ENCODE measurements at places on chromosomes 2 and 18. TPM values are rescaled to one million over a fixed set of nuclear protein-coding genes. Genes with fewer than 3 reads are reported as not detected.
A peak's percentile ranks its signal among the peaks of the same experiment; 100 is the strongest.

DNA sequence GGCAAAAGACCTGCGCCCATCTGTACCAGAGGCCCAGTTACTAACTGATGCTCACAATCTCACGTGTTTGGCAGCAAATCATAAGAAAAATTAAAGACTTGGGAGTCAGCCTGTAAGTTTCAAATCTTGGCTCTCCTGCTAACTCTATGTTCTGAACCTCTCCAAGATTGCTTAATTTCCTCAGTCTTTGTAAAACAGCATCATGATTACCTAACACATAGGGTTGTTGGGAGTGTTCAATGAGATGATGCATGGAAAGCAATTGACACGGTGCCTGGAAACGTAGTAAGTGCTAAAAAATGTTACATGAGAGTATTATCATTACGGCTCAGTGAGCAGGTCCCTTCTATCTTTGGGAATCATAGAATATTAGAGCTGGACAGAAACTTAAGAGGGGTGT is 497.6 kb upstream of the TCF4 start:
- no peak for DNase-seq

DNA sequence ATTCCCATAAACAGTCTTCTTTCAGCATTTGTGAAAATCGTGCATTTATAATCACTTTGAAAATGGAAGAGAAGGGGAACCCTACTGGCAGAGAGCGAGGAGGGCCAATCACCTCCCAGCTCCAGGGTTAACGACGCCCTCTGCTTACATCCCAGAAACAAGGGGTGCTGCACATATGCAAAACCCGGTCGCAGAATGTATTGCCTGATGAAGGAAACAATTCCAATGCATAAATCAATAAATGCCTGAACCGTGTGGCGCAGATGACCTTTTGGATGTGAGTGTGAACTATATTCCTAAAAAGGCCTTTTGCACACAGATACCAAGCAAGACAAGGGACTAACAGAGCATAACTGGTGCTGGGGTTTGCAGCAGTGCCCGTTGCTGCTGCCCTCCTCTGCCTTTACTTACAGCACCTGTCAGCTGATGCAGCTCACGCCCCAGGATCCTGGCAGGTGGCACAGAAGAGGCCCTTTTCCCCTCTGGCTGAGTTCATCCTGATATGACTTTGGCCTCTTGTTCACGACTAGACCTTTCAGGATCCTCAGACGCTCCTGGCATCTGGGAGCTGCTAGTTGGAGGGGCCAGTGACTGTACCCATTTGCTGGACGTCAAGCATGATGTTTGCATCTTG is 67.8 kb downstream of the MYT1L start:
- DNase-seq = no peak

DNA sequence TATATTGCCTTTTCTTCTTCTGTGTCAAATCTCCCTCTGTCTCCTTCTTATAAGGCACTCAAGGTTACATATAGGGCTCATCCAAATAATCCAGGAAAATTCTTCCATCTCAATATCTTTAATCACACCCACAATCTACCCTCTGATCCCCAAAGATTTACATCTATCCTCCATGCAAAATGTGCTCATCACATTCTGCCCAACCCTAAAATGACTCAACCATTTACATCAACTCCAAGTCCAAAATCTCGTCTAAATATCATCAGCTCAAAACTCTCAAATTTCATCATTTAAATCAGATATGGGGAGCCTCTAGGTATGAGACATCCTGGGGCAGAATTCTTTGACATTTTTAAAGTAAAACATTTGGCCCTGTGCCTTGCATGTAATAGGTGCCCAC is 1349.8 kb downstream of the SUCLG1 start:
- DNase-seq = no peak

GRCh38 chr2:235621736-235622135 is 127.9 kb downstream of the AGAP1 start:
- no peak for DNase-seq

DNA sequence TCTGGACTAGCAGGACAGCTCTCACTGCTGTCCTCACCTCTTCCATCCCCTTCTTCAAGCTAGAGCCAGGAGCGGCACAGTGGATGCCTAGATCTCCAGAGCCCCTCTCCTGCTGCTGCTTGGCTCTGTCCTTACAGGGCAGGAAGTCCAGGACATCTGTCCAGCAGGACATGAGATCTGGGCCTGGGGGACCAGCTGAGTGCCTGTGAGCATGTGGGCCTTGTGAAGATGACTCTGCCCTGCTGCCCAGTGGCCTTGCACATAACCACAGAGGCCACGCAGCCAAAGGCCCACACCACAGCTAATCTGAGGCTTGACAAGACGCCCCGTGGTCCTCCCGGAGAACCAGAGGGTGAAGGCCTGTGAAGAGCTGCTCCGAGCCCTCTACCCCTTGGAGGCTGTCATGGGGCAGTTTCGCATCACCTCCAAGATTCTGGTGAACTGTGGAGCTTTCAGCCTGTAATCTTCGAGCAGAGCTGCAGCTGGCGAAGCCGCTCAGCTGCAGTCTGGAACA is 516.7 kb upstream of the HS6ST1 start:
- peak; percentile 20 for DNase-seq

DNA sequence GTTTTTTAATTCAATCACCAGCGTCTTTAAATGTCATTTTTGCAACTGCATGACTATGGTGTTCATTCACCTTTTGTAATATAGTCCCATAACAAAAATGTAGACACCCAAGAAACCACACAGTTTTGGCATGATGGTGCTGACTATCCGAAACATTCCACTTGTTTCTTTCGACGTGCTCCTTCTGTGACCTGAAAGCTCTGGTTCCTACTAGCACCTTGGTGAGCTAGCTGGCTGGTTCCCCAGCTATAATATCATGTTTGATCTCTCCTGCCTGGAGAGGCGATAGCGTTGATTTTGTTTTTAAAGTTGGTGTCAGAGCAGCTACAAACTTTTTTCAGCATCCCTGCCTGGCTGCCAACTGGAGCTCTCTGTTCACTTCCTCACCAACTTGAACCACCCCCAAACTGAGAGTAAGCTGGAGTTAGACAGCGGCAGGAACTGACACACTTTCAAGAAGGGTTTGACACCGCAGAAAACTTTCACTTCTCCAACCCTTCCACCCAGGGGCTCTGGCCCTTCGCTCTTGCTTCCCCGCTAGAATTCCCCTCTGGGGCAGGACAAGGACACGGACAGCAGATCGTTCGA is 1.1 kb downstream of the ATAD2B start:
- DNase-seq = peak; percentile 49

- DNase-seq = no peak
Observed at GRCh38 chr2:119004602-119005001, 62.6 kb downstream of the MARCO start.

DNA sequence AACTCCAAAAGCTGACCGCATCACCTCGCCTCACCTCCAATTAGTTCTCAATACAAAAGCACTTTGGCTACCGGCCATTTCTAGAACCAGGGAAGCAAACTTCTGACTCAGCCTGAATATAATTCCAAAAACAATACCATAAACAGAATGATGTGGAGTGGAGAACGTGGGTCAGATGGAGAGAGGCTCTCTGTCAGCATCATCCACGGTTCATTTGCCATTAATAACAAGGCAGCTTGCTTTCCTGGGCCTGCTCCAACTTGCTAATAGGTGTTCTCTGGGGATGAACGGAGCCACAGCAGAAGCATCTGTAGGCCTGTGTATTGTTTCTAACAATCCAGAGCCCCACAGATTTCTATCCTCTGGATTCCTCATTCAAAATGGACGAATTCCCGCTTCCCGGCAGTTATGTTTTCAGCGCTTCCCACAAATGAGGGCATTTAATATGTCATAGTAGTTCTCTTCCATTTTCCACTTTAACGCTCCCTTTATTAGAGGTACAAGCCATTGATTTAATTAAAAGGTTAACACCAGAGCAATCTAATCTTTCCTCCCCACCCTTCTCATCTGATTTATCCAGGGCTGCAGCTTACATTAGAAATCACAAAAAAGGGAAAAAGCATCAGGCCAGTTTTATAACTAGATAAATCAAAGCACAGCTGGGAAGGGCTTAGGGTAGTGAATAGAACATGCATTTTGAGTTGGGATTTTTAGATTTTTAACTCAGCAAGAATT is 23.2 kb upstream of the CNTNAP5 start:
- DNase-seq = no peak

DNA sequence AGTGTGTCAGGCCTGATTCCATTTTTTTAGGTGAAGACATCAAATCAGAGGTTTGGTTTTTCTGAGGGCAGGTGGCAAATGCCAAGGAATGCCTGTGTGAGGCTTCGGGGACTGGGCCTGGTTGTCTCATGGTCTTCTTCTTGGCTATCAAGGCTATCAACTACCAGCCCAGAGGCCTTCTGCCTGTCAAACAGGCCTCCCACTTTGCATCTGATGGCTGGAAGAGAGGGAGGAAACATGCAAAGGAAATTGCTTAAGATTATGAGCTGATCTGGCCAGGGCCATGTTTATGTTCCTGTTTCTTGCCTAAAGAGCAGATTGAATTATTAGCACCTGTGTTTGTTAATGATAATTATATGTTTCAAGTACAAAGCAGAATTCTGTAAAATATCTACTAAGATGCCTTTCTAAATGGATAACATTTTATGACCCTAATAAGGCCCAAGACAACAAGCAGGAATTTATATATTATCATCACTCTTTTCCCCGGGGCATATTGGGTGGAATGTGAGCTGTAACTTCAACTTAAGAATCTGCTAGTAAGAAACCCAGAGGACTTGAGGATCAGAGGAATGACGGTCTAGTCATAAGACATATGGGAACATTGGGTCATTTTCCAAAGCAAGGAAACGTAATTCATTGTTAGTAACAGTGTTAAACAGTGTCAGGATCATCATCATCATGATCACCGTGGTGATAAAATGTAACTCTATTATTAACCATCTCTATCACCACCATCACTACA is 123.2 kb downstream of the LYPD6B start:
- DNase-seq = no peak

- DNase-seq = no peak
Observed at GRCh38 chr18:69590150-69590549, 189.5 kb downstream of the DOK6 start.

DNA sequence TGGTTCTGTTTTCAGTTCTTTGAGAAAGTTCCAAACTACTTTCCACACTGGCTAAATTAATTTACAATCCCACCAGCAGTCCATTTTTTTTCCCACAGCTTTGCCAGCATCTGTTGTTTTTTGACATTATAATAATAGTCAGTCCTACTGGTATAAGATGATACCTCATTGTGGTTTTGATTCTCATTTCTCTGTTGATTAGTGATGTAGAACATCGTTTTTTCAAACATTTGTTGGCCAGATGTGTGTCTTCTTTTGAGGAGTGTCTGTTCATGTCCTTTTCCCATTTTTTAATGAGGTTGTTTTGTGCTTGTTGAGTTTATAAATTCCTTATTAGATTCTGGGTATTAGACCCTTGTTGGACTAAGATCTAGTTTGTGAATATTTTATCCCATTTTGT is 376.8 kb upstream of the NT5C1B start:
- no peak for DNase-seq

DNA sequence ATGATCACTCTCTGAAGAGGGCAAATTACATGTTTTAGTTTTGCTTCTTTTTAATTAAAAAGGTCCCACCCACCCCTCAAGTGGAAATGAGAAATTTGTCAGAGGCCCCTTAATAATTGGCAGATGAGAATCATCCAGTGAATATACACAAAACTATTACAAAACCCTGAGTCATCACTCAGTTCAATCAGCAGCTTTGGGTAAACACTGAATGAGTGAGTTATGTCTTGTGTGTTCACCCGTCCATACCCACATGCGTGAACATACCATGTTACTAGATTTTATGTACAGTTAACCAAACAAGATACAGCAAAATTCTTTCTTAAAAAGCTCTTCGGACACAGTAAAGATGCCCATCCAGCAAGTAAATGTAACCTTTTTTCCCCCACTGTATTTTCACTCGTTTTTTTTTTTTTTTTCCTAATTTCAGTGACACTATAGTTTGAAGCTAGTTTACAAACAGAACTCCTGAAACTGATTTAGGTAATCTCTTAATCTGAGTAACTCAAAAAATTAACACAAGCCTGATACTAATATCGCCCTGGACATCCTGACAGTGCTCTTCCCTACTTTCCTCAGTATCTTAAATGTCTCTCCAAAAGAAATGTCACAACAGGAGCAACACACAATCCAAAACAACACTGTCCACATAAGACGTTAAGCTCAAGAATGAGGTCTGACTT is 1.4 kb downstream of the PSME4 start:
- no peak for DNase-seq

DNA sequence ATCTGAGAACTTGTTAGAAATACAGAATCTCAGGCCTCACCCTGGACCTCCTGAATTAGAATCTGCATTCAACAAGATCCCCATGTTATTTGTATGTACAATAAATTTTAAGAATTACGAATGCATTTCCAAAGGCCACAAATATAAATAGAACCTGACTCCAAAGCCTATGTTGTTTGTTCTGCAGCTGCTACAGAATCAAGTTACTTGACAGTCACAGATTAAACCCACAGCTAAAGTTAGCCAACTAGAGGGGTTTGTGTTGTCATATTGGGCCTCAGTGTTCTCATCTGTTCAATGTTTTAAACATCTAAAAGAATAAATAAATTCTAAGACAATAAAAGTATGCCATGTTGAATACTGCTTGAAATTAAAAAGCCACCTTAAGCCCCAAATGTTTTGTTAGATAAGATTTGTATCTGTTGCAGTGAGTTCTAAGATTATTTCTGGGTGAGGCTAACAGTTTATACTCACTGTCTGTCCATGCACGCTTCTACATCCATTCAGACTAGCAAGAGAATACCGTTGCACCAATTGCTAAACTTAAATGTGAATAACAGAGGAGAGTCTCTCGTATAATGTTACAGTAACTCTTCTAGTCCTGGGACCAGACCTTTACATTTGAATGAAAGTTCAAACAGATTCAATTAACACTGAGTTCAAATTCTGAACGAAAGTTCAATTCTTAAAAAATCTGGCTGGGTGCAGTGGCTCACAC is 200.4 kb downstream of the MEMO1 start:
- DNase-seq = no peak

DNA sequence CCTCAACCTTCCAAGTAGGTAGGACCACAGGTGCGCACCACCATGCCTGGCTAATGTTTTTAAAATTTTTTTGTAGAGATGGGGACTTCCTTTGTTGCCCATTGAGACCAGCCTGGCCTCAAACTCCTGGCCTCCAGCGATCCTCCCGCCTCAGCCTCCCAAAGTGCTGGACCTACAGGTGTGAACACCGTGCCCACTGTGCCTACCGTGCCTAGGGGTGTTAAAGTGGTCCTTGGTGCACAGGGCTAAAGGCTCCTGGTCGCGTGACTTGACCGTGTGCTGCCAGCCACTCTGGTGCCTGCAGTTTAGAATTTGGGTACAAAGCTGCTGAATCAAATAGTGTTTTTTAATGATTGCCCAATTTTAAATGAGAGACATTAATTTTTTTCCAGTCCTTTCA is 51.0 kb upstream of the KCNG2 start:
- DNase-seq = no peak

The ZNF396 gene
- total RNA-seq = 0.48 TPM

The OTOS gene
- not detected for total RNA-seq

The MROH2A gene
- total RNA-seq = not detected

The CREB1 gene
- total RNA-seq = 47.9 TPM

The ZNF892 gene
- 2.9 TPM for total RNA-seq

The CHN1 gene
- 9.2 TPM for total RNA-seq

The PLCL1 gene
- 93.3 TPM for total RNA-seq

The REG1A gene
- total RNA-seq = not detected
